Epithelial cell of prostate (primary cell): ENCODE measurements at places on chromosomes 6 and 20.

- no peak for DNase-seq
Observed at GRCh38 chr6:84929212-84929611, 164.8 kb upstream of the TBX18 start.

- DNase-seq: no peak
Observed at GRCh38 chr20:43917380-43917779, 2.7 kb downstream of the TOX2 start.

DNA sequence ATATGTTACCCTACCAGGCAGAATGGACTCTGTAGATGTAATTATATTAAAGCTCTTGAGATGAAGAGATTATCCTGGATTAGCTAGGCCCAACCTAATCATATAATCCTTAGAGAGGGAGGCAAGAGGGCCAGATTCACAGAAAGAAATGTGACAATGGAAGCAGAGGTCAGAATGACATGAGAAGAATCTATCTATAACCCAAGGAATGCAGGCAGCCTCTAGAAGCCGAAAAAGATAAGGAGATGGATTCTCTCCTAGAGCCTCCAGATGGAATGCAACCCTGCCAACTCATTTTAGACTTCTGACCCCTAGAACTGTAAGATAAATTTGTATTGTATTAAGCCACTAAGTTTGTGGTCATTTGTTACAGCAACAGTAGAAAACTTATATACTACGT, 12.3 kb downstream of the PXT1 start:
- no peak for DNase-seq

DNA sequence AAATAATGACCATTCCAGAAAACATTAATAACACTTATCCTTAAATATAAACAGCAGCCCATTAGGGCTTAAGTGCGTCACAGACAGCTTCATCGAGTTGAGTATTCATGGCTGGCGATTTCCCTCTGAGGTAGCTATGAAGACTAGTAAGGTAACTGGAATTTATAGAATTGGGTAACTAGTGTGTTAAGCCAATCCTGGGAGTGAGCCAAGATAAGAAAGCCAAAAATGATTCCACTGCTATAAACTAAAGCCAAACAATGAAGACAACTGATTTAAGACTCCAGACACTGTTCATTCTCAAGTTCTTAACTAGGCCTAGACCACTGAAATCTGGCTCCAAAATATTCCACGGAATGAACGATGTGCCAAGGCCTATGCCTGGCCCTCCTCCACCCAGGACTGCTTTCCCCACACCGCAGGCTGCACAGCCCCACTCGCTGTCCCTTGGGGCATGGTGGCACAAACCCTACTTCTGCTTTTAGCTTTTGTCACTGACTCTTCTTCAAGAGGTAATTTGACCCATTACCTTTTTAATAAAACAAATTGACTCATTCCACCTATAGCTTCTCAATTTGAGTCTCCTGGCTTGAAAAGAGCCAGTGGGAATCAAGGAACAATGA, 66.0 kb downstream of the BLOC1S5 start:
- no peak for DNase-seq

DNA sequence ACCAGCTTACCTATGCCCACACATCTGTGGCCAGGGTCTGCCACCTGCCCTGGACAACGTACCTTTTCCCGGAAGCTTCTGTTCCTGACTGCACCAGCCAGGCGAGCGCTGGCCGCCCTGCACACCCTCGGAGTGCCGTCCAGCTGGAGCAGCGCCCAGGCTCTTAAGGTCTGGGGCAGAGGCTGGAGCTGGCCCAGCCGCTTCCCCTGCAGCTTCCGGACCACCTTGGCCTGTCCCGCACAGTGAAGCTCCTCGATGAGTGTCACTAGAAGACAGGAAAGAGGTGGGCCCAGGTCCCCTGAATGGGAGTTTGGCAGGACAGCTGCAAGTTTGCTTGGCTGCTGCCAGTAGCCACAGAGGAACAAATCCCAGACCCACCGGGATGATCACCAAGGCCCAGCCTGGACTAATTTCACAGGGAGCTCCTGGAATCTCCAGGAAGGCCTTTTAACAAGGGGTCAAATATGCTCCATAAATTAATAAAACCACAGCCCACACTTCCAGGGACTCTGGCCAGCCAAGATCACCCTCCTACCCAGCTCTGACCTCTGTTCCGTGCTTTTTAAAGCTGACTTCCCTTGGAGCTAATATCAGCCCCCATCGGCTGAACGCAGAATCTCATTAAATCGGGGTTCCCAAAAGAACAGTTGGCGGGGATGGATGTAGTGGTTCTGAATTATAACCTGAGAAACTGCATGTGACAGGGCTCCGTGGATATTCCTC, 82.3 kb downstream of the PTPN1 start:
- DNase-seq: no peak

DNA sequence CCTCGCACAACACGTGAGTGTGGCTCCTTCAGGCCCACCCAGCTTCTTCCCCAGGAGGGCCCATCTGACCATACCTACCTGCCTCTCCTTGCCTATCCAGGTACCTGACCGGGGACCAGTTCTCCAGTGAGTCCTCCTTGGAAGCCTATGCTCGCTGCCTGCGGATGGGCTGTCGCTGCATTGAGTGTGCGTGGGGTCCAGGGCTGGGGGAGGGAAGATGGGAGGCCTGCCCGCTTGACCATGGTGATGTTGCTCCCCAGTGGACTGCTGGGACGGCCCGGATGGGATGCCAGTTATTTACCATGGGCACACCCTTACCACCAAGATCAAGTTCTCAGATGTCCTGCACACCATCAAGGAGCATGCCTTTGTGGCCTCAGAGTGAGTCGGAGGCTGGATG, 26.5 kb downstream of the PLCG1 start:
- DNase-seq: no peak

GRCh38 chr20:1087311-1087905, 31.0 kb upstream of the PSMF1 start:
- no peak for DNase-seq

GRCh38 chr6:68634726-68635411, at the start of gene ADGRB3:
Gene ADGRB3, plus strand, starts transcription at chr6:68635282. Its CDS starts 3,394 bp downstream, at chr6:68638676.
- peak; percentile 3 for DNase-seq

- no peak for DNase-seq
Observed at GRCh38 chr6:125001684-125002405, 39.6 kb downstream of the RNF217 start.

DNA sequence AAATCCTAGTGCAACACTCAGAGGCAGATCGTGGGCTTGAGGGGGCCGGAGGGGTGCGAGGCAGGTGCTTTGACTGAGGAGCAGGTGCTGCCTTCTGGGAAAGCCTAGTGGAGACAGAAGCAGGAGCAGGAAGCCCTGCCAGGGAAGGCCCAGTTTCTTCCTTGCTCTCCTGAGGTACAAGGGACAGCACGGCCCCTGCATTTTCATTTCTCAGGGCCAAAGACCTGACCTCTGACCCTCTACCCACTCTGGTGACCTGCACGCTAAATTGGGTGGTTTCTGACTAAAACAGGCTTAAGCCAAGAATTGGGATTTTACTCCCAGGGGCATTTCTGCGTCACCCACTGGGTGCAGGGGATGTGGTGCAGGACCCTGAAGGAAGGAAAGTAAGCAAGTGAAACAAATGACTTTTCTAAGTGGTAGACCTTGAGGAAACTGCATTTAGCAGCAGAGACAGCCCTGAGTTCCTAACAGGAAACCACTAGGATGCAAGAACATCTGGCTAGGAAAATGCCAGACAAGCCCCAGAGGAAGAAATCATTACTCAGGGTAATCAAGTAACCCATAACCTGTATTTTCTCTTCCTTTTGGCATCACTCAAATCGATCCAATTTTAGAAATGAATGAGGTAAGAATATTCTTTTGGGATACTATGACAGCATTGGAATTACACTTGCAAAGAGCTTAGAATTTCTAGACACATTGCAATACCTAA, 141.7 kb downstream of the CD164 start:
- no peak for DNase-seq

DNA sequence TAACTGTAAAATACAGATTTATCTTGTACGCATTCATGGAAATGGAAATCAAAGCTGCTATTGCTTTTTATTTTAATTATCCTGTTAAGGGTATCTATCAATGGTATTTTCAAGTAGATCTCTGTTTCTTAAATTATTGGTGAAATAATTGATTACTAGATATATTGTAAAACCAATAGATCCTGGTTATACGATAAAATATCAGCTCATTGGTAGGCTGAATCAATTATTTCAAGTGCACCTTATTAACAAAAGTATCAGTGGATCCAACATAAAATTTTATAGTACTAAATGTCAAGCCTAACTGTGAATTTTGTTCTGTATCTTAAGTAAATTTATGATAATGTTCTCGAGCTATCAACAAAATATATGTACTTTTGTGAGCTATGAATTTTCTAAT, 21.8 kb downstream of the PARD6B start:
- no peak for DNase-seq

- DNase-seq: no peak
Observed at GRCh38 chr20:49603209-49603627, 35.3 kb upstream of the PTGIS start.

DNA sequence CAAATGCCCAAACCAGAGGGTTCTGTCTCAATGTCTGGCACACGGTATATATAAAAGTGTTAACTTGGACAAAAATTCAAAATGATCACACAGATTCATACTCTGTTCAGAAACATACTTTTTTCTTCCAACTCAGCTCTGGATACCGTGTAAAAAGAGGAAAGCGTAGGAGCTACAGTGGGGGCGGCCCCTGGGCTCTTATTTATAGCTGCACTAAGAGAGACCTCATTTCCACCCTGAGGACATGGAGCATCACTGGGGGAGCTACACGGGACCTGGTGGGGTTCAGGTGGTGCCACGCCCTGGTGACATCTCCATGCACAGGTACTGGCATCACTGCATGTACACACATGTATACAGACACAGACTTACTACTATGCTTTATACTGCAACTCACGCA, 185.9 kb upstream of the FOXQ1 start:
- no peak for DNase-seq

- DNase-seq: no peak
Observed at GRCh38 chr6:125930765-125931418, 25.7 kb upstream of the HINT3 start.

DNA sequence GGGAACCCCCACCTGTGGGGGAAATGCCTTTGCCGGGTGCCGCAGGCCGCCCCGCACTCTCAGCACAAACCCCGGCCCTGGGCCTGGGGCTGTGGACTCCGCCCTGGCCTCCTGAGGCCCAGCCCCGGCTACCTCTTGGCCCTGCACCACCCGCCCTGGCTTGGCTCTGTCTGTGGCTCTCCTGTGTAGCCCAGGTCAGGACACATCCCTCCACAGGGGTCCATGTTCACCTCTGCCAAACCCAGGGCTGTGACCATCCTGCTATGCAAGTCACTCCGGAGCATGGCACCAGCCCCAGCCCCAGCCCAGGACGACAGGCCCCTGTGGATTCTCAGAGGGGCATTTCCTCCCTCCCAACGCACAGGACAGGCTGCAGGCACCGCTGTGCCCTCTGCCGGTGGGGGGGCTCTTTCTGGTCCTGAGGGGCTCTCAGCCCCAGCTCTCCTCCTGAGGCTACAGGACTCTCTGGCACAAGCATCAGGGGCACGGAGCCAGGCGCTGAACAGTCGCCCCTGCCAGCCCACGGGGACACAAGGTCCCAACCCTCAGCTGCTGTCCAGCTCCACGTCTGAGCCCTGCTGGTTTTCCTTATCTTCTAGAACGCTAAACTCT, 45.7 kb downstream of the TAF4 start:
- DNase-seq: no peak

GRCh38 chr6:135094403-135094821, 39.8 kb upstream of the HBS1L start:
- DNase-seq: peak; percentile 26

GRCh38 chr20:25054995-25055629, 2.8 kb downstream of the ACSS1 start:
- no peak for DNase-seq

- DNase-seq: no peak
Observed at GRCh38 chr6:19668710-19669109, 168.5 kb upstream of the ID4 start.

GRCh38 chr20:33030569-33030968, 879 bp upstream of the BPIFB6 start:
- no peak for DNase-seq

DNA sequence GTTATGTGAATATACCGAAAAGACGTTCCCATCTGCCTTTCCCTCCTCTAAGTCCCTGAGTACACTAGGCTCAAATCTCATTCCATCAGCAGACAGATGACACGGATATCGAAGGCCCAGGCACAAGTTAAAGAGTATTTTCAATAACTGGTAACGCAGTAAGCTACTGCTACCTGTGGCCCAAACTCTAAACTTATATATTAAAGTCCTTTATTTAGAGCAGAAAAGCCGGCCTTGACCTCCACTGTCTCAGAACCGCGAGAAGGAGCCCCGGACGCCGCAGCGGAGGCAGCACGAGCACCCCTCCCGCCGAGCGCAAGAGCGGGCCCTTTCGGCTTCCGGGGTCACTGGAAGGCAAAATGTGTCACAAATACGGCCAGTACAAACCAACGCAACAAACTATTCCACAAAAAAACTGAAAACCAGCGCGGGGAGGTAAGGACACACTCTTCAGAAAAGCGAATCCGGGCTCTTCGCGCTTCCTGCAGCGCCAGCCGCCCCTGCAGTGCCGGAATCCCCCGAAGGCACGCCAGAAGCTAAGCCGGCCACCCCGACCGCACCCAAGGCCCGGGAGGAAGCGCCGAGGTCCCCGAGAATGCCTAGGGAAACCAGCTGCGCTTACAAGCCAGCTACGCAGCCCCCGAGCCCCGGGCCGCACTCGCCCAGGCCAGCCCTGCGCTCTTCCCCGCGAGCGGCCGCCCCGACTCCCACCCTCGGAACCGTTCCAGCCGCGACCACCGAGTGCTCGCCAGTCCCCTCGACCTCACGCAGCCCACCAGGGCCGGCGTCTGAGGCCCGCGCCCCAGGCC, 681 bp downstream of the DIDO1 start:
- DNase-seq: no peak

DNA sequence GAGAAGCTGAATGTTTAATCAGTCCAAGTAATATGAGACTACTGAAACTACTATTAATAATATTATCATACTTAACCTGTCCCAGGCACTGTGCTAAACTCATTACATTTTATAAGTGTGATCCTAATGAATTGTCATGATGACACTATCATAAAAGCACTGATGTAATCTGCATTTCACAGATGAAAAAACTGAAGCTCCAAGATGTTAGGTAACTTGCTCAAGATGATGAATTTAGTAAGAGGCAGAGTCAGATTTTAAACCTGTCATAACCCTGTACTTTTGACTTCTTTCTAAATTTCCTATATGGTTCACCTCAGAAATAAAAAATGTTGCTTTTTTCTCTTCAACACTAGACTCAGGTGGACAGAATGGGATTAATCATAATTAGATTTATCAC, 237.6 kb downstream of the ALDH8A1 start:
- DNase-seq: no peak

DNA sequence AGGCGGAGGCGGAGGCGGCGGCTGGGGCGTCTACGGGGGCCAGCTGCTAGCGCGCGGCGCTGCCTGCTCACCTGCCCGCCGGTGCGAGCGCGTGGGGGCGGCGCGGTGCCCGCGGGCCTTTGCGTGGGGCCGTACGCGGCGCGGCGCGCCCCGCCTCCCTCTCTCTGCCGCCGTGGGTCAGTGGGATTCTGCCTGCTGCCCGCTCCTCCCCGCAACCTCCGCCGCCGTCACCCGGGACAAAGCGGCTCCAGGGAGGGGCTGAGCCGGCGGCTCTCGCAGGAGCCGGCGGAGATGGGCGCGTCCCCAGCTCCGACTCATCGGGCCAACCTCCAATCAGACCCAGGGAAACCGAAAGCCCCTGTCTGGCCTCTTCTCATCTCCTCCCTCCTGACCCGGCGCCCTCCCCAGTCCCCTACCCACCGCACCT, at the start of gene RCAN2:
RCAN2 (minus strand) TSS at position 249 of the 427 bp plus-strand sequence.
- DNase-seq: no peak
